ENCODE measurements at places on chromosomes 1 and 21.

DNA sequence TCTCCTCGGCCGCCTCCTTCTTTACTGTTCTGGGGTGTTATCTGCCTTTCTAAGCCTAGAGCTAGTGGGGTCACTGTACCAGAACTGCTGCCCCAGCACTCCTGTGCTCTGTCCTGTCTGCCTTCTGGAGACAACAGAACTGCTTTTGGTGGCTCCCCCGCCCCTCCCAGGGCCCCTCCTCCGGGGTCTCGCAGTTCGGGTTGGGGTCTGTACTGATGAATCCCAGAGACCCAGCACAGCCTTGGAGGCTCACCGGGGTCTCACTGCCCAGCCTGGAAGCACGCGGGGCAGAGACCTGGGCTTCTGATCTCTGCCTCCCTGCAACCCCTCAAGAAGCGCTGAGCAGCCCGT, 3.2 kb upstream of the PLEKHA6 start:
- no peak for DNase-seq

DNA sequence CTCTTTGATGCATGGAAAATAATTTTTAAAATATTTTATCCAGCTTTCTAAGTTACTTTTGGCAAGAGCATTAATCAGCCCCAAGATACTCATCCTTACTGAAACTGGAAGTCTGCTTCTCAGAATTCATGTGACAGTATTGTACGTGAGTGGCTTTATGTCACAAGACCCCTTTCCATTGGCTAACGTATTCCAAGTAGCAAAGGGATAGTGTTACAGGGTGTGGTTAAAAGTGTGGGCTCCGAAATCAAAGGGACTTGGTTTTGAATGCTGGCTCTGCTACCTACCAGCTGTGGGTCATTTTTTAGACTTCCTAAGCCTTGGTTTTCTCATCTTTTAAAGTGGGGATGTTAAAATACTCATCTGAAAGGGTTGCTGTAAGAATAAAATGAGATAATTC, 91.7 kb downstream of the RHOU start:
- DNase-seq: no peak

DNA sequence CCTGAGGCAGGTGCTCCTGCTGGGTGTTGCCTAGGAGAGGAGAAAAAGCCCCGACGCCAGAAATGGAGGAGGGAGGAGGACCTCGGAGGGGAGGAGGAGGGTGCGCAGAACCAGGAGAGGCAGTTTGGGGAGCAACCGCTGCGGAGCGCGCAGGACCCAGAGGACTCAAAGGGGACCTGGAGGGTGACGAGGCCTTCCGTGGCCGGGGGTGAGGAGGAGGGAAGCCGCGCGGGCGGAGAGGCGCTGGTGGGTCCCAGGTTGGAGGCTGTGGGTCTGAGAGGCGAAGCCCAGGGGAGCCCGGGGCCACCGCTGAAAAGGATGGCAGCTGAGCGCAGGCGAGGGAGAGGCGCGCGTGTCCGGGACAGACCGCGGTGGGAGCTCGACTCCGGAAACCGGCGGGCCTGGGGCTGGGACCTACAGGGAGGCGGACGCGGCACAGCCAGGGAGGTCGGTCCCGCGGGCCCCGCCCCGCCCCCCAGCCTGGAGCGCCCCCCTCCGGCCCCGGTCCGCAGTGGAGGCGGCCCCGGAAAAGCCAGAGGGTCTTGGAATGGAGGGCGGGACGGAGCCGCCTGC, 15.1 kb downstream of the RNF223 start:
- no peak for DNase-seq

DNA sequence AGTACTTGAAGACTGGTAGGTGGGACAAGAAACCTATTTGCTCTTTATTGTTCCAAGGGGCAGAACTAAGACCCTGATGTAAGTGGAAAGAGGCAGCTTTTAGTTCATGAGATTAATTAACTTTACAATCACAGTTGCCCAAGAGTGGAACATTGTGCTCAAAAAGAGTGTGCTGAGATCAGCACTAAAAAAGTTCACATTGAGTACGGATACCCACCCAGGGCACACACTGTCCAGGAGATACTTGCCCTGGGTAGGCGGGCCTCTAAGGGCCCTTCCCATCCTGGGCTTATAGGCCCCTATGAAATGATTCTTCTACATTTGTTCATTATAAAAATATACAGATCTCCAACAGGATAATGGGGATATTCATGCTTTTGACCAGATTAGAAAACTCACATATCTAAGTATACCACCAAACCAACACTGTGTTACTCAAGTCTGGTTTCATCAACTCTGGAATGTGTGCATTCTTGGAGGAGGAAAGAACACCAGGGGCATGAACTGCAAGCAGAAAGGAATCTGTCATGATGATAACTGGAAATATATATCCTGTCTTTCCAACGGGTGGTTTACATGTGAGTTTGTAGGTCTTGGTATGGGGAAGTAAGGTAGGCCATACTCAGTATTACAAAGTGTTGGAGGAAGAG, 626.2 kb downstream of the SMYD3 start:
- DNase-seq: no peak

DNA sequence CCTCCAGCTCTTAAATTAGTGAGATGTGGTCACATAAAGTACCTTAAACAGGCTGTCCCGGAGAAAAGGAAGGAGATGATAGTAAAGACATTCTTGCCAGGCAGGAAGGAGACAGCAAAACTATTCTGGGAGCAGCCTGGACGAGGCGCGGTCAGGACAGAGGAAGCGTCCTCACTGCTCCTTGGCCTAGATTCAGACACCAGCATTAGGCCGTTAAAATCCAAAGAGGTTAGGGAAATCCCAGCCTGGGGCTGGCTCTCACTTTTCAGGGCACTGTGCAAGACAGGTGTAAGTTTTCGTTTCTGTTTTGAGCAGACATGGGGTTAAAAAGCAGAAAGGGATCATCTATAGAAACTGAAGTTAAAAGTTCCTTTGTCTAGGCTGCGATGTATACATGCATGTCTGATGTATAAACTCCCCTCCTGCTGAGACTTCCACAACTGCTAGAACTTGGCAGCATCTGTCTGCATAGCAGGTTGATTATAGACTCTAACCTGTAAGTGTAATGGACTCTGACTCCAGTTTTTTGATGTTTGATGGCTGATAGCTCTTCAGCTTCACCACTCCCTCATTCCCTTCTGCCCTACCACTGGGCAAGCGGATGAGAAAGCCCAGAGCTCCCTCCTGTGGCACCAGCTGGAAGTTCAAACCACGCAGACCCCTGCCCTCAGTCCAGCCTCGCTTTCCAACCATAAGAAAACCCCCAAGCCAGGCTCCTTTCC, 21.5 kb downstream of the STPG1 start:
- no peak for DNase-seq
